Stimulated activated CD8-positive, alpha-beta memory T cell treated with anti-CD3 and anti-CD28 coated beads, Interleukin-2, amount 100 ng/mL, for 48 hours (primary cell): ENCODE measurements at places on chromosomes 5 and 9.
A peak's percentile ranks its signal among the peaks of the same experiment; 100 is the strongest.

- DNase-seq: no peak
These were observed 18.4 kb downstream of the NIPBL start for GRCh38 chr5:36894954-36895353.

GRCh38 chr5:114449860-114450421 lies 88.1 kb downstream of the KCNN2 start:
- DNase-seq: peak; percentile 33

DNA sequence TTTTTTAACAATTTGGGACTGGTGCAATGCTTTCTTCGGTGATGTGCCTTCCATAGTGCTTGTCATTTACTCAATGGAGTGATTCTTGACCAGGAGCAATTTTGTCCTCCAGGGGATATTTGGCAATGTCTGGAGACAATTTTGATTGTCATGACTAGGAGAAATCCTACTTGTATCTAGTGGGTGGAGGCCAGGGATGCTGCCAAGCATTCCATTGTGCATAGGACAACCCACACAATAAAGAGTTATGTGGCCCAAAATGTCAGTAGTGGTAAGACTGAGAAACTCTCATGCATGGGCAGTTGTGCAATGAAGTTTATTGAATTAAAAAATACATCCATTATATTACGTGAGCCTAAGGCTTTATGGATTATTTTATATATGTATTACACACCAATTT lies 70.5 kb downstream of the FOCAD start:
- no peak for DNase-seq

GRCh38 chr5:36462295-36463021 lies 143.9 kb upstream of the SLC1A3 start:
- DNase-seq: no peak

DNA sequence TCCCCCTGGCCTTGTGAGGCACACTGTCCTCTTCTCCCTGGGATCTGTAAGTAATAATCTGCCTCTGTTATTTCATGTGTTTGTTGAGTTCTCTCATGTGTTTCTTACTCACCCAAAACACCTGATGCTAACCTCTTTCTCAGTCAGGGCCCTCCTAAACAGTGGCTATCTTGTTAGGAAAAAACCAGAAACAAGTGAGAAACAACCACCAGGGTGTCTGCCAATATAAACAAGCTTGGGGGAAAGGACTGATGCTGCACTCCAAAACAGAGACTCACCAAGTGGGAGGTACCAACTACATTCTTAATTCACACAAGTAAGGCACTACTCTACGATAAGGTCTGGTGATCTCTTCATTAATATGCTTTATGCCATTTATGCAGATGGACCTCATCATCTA lies 564.4 kb downstream of the SEMA5A start:
- DNase-seq: no peak

DNA sequence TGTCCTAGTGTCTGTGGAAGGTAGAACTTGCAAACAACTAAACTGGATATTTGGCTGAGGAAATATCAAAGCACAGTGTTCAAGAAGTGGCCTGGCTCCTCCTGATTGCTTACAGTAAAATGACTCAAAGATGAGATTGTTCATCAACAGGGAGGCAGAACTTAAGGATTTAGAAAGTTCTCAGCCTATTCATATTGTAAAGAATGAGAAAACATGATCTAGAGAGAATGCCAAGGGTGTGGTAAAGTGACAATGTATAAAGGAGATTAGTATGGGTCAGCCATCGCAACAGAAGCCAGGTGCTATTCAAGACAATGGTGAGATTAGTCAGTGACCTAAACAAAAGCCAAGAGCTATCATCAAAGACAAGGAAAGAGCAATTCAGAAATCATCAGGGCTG lies 372.3 kb downstream of the SPOCK1 start:
- DNase-seq: no peak

DNA sequence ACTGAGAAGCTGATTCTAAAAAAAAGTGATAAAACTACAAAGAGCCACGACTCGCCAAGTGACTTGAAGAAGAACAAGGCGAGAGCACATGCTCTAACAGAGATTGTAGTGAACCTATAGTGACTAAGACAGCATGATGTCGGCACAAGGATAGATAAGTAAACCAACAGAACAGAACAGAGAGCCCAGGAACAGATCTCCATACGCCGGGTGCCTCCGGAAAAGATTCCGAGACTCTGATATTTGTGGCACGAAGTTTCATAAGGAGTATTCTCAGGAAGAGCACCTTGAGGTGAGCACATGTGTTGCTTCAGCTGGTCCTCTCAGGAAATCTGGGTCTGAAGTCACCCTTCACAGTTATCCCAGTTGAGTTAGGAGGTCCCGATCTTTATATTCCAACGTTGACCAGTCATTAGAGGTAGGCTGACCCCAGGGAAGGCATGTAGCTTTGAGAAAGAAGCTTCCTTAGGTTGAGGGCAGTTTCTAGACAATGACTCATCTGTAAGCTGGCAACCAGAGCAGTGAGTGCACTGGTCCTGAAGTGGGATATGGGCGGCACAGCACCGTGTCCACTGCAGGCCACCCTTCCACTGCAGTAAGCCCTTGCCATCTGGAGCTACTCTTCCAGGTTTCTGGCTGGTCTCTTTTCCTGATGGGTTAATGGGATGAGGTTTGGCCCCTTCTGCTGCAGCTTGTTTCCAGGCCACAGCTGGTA lies 13.6 kb upstream of the CLK4 start:
- DNase-seq: no peak

DNA sequence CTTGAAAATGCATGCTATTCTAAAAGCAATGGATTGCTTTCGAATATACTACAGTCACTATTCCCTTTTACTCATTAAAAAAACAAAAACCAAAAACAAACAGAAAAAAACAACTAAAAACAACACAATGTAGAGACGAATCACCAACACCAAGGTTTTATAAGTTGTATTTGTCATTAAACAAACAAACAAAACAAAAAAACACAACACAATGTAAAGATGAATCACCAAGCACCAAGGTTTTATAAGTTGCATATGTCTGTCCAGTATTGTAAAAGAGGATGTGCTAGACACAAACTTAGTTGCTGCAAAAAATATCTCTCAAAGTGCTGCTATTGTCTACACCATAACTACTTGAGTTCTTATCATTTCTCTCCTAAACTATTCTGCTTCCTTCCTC lies 1269.2 kb downstream of the EFNA5 start:
- no peak for DNase-seq

- DNase-seq: no peak
These were observed 101.5 kb upstream of the ZNF462 start for GRCh38 chr9:106761493-106761892.

DNA sequence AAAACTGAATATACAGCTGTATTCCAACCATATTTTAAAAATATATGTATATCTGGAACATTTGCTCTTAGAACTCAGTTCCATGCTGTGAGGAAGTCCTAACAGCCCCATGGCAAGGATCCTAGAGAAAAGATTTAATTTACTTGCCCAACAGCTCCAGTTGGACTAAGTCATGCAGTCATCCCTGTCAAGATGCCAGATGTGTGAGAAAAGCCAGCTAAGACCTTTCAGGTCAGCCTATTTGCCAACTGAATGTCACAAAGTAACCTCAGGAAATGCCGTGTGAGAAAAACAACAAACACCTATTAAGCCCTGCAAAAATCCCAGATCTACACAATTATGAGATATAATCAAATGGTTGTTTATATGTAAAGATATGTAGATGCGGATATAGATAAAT lies 416.3 kb downstream of the NR2F1-AS1 start:
- DNase-seq: no peak

DNA sequence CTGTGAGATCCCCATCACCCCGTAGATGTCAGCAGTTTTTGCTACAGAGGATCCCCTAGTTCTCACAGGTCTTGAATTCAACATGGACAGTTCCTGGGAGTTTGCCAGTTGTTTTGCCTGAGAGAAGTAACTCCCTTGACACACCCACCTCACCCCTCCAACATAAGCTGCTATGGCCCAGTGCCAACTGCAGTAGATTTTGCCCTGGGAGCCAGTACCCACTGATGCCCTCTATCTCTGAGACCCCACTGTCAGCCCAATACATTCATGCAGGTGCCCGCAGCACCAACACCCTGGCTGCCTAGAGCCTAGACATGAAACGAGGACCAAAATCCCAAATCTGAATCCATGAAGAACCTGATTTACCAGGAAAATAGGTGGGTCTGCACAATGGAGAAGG lies 583.9 kb upstream of the CTNND2 start:
- no peak for DNase-seq

DNA sequence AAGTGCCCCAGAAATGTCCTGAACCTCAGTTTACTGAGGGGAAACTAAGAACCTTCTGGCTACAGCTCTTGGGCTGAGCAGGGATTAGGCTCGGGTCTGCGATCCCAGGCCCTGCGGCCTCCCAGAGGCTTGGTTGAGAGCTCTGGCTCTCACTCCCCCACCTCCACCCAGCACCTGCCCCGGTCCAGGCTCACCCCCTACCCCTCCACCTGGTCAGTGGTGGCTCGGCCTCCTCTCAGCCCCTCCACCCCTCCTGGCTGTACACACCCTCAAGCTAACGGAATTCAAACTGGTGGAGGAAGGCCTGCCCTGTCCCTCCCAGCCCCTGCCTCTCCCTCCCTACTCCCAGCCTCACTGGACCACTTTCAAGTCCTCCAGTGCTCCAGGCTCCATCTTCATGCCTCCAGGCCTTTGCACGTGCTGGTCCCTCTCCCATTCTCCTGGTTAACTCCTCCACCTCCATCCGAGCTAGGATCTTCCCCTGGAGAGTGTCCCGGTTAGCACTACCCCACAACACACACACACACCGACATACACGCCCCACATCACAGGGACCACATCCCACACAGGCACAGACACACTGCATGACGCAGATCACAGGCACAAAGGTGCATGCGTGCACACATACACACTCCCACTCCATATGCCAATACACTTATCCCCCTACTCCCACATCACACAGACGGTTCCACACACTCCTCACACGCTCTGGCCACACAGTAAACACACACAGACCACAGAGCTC lies 130.9 kb downstream of the C9orf50 start:
- no peak for DNase-seq

DNA sequence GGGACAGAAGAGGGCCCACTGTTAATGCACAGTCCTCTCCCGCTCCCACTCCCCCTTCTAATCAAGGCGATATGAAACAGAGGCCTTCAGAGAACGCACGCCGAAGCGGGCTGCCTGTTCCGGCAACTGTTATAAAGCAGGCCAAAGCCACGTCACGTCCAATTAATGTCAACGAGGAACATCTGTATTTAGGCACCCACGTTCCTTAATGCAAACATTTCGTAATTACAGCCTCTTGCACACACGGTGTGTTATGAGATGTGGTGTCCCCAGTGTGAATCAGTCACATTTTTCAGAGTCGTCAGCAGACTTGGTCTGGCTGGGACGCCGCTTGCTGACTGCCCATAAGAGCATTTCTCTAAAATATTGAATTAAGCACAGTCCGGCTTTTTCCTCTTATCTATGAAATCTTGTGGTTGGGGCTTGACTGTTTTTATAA lies 339.0 kb downstream of the NSG2 start:
- no peak for DNase-seq

- DNase-seq: no peak
These were observed 196.4 kb downstream of the TLE4 start for GRCh38 chr9:79768194-79768593.

- no peak for DNase-seq
These were observed 34.0 kb upstream of the HAND1 start for GRCh38 chr5:154511984-154512383.

- DNase-seq: no peak
These were observed 692.4 kb upstream of the DMAC1 start for GRCh38 chr9:8492024-8492423.

DNA sequence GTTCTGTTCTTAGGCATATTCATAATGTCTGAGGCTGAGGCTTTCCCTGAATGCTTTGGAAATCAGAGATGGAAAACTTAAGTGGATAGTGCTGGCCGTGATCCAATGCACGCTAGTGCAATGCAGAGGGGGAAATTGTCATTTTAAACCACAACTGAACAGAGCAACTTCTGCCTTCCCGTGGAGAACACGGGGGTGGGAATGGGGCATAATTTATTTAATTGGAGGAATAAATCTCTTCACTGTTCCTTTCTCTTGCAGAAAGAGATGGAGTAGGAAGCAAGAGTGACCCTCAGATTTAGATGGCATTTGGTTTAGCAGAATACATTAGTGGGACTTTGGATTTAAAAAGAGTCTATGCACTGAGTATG lies 22.9 kb upstream of the NREP start:
- no peak for DNase-seq

GRCh38 chr9:40884072-40884901 lies 244.2 kb downstream of the FOXD4L6 start:
- no peak for DNase-seq

DNA sequence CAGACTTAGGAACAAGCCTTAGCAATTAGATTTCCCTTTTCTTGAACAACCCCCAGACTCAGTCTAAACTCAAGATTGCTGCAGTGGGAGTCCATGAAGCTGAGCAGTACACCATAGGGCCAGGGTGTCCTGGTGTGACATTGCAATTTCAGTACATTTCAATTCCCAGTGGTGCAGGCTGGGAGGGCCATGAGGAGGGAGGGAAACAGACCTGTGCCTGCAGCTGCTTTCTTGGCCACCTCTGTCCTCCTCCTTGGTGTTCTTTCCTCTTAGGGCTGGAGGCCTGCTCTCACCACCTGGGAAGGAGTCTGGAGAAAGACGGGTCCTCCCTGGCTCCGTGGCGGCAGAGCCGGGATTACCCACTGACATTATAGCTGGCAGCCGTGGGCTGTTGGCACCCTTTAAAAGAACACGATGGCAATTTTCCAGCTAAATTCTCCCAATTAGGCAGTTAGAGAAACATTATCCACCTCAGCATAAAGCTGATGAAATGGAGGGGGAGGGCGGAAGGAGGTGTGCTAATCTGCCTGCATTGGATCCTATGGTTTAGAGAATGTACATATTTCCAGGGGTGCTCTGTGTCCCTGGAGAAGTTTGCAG lies 186.4 kb downstream of the SLIT3 start:
- no peak for DNase-seq

- DNase-seq: no peak
These were observed 272.8 kb downstream of the TAF11L14 start for GRCh38 chr5:17907094-17907493.

GRCh38 chr9:69016191-69017096 lies 2.5 kb upstream of the PRKACG start:
- no peak for DNase-seq

DNA sequence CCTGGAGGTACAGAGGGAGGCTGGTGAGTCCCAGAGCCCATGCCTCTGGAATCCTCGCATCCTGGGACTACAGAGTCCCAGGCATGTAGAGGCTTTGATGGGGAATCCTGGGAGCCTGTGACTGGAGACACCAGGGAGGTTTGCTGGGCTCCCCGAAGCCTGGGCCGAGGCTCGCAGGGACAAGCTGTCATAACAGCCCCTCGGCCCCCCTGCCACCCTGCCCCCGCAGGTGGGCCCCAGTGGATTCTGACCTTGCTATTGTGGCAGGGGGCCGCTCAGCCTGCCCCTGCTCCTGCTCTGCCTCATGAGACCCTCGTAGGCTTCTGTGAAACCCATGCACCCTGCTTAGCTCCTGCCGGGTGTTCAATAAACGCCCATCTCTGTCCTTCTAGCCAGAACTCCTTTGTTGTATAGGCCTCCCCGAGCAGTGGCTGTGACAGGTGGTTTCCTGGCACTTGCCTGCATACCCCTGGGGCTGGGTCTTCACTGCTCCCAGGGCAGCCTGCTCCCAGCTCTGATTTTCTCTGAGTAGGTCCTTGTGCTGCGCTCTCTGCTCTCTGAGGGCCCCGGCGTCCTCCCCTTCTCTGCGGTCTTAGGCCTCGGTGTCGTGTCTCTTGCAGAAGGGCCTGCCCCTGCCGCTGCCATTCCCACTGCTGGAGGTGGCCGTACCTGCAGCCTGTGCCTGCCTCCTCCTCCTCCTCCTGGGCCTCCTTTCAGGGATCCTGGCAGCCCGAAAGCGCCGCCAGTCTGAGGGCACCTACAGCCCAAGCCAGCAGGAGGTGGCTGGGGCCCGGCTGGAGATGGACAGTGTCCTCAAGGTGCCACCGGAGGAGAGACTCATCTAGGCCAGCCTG lies 20.4 kb downstream of the CRB2 start:
- no peak for DNase-seq
